T-helper 1 cell (primary cell): ENCODE measurements at places on chromosomes 7 and 10.
A peak's percentile ranks its signal among the peaks of the same experiment; 100 is the strongest.

DNA sequence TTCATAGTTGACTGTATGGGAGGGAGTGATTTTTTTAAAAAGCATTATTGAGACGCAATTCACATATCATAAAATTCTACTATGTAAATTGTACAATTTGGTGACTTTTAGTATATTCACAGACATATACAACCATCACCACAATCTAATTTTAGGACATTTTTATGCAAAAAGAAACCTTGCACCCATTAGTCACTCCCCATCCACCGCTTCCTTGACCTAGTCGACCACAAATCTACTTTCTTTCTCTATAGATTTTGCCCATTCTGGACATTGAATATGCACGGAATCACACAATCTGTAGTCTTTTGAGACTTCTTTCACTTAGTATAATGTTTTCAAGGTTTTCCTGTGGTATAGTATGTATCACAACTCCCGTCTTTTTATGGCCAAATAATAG is 54.6 kb downstream of the BLNK start:
- no peak for DNase-seq

DNA sequence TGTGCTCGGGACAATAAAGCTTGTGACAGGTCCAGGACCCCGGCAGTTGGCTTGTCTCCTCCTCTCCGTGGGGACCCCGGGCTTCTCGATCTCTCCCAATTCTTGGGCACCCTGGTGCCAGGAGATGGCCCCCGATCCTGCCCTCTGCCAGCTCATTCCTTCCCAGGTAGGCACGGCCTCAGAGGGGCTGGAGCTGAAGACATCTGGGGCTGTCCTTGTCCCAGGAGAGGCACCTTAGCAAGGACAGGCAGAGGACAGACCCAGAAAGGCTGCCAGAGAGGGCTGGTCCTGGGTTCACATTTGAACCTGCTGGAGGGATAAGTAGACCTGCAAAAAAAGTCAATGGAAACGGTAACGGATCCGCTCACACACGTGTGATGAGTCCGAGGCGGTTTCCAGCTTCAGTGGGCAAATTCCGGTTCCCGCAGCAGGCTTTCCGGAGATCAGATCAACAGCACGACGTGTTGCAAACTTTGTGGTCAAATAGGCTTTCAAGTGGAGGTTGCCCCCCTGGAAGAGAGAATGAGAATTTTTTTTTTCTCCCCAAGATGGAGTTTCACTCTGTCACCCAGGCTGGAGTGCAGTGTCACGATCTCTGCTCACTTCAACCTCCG is 47.7 kb upstream of the GTF2IRD1 start:
- DNase-seq: no peak

GRCh38 chr10:102644066-102644645 is at the start of gene TRIM8:
Gene TRIM8 (plus strand): TSS chr10:102644479. CDS start chr10:102644618, 139 bp downstream.
- DNase-seq: peak; percentile 48

DNA sequence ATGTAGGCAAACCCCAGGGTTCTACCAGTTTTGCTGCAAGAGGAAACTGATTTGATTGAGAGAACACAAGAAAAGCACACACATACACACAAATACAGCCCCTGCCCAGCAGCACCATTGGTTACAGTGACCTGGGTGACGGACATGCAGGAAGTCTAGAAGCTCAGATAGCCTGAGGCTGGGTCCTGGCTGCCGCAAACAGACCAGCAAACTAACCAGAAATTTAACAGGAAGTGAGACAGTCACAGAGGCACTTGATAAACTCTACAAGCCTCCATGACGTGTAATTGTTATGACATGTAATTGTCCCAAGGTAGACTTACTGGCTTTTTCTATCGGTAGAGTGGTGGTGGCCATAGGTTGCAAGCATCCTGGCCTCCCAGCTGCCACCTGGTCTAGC is 58.9 kb downstream of the PRKAR2B start:
- peak; percentile 12 for DNase-seq
